ENCODE measurements at places on chromosomes 1 and 21.
A peak's percentile ranks its signal among the peaks of the same experiment; 100 is the strongest.

- DNase-seq, result no peak
These were observed 38.8 kb downstream of the DNASE2B start for GRCh38 chr1:84436876-84437655.

GRCh38 chr1:170520601-170521000 lies 11.4 kb upstream of the GORAB start:
- DNase-seq, result no peak

GRCh38 chr1:197914510-197914909 lies 2.7 kb upstream of the LHX9 start:
- DNase-seq, result no peak

- DNase-seq, result no peak
These were observed 16.7 kb upstream of the PLEKHA6 start for GRCh38 chr1:204376465-204376864.

- DNase-seq, result no peak
These were observed 49.5 kb downstream of the SSBP3 start for GRCh38 chr1:54356680-54357147.

DNA sequence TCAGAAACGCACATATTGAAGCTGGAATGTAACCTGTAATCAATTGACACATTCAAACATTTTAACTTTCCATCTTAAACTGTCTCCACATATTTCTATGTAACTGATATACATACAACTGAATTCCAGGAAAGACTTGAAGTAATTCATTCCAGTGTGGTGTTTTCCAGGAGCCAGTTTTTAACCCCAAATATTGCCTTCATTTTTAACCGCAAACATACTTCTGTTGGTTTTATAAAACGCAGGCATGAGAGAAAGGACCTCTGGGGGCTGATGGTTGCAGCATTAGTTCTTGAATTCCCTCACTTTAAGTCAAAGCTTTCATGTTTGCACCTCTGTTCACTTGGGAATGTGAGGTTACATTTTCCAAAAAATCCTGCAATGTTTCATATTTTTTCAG lies 204.1 kb downstream of the CRB1 start:
- DNase-seq, result no peak

- DNase-seq, result no peak
These were observed 36.7 kb upstream of the DIP2A start for GRCh38 chr21:46421756-46422555.

DNA sequence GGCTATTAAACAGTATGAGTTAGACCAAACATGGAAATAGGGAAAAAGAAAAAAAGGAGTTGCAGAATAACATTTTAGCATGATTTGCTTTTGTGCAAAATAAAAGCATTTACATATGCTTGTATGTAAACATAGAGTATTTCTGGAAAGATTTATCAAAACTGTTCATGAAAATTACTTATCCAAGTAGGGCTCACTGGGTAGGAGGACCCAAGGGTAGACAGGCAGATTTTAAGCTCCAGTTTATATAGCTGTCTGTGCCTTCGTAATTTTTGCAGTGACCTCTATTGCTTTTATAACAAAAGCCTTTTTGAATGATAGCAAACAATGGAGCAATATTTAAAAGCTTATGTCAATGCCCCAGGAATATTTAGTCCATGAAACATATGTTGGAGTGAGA lies 228.8 kb upstream of the IRF2BP2 start:
- DNase-seq, result no peak

DNA sequence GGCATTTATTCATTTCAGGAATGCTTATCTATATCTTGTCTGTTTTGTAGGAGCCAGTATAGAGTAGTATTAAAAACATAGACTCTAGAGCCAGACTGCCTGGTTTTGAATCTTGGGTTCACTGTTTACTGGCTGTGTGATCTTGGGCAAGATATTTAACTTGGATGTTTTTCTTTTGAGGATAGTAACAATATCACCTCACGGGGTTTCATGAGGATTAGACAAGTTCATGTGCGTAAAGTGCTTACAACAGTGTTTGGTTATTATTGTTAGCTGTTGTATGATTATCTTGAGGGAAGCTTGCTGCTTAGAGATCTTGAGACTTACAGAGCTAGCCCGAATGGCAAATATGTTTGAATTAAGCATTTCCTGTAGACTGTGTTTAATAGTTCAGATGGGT lies 40.2 kb downstream of the WNT4 start:
- no peak for DNase-seq

DNA sequence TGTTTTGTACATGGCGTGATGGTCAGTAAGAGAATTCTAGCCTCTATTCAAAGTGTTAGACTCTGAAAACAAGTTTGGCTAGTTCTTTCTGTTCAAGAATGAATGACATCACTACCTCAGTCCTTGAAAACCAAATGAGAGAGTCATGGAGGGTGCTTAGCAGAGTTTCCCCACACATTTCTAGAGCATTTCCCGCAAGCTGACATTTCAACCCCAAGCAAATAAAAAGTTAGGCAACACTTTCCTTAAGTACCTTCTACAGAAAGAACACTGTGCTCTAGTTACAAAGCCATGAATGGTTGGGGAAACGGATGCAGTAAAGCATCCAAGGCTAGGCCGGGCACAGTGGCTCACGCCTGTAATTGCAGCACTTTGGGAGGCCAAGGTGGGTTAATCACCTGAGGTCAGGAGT lies 47.9 kb upstream of the SLC44A3 start:
- peak; percentile 56 for DNase-seq

- DNase-seq, result no peak
These were observed 188.3 kb upstream of the MAP1LC3C start for GRCh38 chr1:242187171-242187570.

DNA sequence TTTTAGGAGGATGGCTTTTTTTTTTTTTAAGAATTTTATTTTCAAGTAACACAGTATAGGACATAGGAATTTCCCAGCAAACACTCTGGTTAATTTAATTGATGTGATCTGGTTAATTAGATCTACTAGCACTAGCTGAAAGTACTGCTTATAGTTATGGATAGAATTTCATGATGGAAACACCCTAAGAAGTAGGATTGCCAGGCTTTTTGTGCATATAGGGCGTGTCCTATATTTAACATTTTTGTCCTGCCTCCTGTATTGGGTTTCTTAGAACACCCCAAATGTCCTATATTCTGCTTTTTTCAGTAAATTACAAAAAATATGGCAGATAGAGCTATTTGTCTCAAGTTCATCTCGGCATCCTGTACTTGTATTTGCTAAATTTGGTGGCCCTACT lies 13.5 kb upstream of the AXDND1 start:
- DNase-seq, result no peak

DNA sequence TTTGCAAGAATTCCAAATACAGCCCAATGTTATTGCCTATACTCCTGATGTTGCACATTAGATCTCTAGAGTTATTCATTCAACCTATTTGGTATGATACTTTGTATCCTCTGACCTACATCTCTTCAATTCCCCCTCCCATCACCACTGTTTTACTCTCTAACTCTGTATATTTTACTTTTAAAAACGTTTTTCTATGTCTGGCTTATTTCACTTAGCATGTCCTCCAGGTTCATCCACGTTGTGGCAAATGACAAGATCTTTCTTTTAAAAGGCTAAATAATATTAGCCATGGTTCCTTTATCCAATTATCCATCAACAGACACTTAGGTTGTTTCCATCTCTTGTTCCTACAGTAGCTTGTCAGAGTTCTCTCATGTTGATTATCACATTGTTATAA lies 207.1 kb upstream of the PTGFR start:
- no peak for DNase-seq

- no peak for DNase-seq
These were observed 8.6 kb upstream of the C1orf105 start for GRCh38 chr1:172411791-172412338.

DNA sequence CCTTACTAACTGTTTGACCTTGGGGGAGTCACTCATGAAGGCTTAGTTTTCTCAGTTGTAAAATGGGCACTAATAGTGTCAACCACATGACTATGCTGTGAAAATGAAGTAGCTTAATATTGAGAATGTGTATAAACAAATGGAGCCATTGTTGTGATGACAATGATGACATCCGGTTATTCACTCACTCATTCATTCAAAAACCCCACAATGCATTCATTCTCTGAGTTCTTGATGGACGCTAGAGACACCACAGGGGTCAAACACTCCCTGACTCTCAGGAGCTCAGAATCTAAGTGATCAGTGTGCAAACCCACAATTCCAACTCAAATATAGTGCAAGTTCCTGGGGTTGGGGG lies 138.9 kb downstream of the FOXD2 start:
- no peak for DNase-seq

- no peak for DNase-seq
These were observed 482 bp downstream of the TM2D1 start for GRCh38 chr1:61724506-61724812.

DNA sequence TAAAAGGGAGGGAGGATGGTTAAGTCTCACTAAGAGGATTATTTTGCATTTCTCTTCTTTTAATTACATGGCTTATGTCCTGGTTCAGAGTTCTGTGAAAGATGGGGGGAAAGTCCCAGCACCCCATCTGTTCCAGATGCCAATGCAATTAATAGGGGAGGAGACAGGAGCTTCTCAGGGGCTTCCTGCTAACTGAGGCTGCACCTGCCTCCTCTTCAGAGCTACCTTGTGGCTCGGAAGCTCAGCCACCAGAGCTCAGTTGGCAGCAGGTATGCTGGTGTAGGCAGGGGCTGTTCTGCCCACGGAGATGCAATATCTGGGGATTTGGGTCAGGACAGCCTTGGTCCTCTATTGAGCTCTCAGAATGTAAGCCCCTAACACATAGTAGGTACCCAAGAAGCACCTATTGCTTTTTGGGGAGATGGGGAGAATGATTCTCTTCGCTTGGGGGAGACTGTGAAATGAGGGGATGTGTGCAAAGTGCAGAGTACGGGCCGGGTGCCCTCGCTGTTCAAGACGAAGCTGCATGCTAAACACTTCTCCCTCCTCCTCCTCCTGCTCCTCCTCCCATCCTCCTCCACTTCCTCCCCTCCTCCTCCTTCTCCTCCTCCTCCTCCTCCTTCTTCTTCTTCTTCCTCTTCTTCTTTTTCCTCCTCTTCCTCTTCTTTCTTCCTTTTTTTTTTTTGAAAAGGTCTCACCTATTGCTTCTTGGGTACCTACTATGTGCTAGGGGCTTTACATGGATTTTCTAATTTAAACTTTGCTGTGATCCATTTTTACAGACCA lies 279.0 kb downstream of the PTPRU start:
- DNase-seq, result no peak

- DNase-seq, result peak; percentile 6
These were observed 1.9 kb downstream of the S100A11 start for GRCh38 chr1:152034654-152035538.

- DNase-seq, result peak; percentile 31
These were observed 4.0 kb upstream of the GPR3 start for GRCh38 chr1:27388337-27389005.

GRCh38 chr1:171883849-171884248 lies 42.6 kb downstream of the DNM3 start:
- DNase-seq, result no peak

- DNase-seq, result no peak
These were observed 6.2 kb downstream of the ZMYM1 start for GRCh38 chr1:35085421-35085820.

DNA sequence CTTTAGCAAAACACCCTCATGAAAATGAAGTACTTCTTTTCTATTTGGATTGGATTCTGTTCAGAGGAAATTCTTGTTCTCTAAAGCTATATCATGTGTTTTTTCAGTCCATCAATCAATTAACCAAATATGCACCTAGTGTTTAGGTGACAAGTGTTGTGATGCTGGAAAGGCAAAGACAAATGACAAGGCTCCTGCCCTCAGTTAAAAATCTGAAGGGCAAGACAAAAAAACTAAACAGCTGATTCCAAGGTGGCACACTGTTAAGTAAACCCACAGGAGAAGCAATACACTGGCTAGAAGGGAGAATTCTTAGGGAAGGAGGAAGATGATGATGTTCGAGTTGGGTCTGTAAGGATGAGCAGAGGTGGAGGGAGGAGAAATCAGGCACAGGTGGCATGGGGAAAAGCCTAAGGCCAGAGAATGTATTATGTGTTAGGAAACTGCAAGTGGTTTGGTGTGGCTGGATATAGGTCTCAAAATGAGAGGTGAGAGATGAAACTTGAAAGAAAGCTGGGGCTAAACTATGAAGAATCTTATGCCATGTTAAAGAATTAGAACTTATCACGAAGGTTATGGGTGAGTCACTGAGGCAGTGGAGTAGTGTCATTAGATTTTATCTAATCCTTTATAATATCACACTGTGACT lies 51.8 kb upstream of the GFI1 start:
- no peak for DNase-seq

DNA sequence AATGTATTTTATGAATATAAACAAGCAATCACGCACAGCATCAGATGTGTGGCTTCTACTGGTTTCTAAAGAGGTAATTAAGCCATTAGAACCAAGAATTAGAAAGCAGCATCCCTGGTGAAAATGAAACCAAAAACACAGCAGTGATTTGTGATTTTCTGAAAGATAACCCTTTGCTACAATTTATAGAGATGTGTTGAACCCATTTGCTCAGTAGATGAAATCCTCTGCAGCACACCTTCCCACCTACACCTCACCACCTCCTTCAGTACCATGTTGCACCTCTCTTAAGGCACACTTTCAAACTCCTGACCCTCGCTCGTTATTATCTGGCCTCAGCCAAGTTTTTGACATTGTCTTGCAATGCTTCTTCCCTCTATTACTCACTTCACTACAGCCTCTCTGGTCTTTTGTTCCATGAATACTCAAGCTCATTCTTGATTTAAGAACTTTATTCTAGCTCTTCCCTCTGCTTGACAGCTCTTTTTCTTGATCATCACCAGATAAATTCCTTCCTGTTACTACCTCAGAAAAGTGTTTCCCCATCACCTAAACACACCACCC lies 38.6 kb downstream of the NSL1 start:
- no peak for DNase-seq

GRCh38 chr1:160830321-160831153 lies 32.1 kb downstream of the CD244 start:
- DNase-seq, result peak; percentile 75

DNA sequence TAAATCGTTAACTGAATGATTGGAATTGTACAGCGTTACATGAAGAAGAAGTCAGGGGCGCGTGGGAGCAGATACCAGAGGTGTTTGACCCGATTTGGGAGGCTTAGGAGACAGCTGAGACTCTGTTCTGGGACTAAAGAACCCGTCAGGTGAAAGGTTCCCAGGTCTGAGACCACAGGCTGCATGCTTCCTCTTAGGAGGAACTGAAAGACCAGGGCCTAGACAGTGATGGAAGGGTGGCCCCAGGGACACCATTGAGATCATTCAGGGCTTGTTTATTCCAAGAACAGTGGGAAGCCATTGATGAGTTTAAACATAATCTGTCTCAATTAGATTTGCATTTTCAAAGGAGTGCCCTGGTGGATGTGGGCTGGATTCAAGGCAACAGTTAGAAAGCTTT lies 904 bp downstream of the KLF17 start:
- DNase-seq, result no peak

- no peak for DNase-seq
These were observed 43.1 kb downstream of the WARS2 start for GRCh38 chr1:119097380-119097779.

DNA sequence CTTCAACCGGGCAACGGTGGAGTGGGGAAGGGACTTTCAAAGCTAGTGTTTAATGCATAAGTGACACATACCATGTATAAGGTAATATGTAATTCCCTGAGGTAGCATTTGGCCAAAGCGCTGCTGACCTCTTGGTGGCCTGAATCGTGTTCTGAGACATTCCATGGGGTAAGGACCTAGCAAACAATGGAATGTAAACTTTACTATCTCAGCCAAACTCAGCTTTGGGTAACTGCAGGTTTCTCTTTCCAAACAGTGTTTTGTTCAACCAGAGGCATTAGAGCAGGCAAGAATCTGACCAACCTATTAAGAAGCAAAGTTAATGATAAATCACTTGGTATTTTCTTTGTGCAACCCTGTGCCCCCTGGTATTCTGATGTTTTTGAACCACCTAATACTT lies 22.0 kb downstream of the TGFB2 start:
- DNase-seq, result no peak

GRCh38 chr1:194103101-194103500 lies 916.7 kb upstream of the B3GALT2 start:
- DNase-seq, result no peak
